GM03348 (cell line): ENCODE measurements at places on chromosomes 2 and 18.

DNA sequence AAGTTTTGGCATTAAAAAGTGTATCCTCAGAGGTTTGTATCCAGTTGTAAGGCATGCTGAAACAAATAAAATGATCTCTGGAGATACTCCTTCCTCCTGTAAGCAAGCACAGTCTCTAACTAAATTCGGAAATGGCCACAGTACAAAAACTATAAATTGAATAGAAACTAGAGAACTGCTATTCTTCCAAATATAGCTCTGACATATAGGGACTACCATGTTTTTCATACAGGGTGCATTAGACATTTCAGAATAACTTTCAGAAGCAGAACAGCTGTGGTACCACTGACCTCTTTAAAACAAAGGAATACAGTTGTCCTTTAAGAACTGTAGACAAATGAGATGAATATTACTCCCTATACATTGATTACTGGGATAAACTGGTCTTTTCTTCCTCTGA lies 568.5 kb downstream of the ARHGAP15 start:
- DNase-seq: no peak

GRCh38 chr2:213411582-213412289 lies 127.5 kb downstream of the SPAG16 start:
- no peak for DNase-seq

DNA sequence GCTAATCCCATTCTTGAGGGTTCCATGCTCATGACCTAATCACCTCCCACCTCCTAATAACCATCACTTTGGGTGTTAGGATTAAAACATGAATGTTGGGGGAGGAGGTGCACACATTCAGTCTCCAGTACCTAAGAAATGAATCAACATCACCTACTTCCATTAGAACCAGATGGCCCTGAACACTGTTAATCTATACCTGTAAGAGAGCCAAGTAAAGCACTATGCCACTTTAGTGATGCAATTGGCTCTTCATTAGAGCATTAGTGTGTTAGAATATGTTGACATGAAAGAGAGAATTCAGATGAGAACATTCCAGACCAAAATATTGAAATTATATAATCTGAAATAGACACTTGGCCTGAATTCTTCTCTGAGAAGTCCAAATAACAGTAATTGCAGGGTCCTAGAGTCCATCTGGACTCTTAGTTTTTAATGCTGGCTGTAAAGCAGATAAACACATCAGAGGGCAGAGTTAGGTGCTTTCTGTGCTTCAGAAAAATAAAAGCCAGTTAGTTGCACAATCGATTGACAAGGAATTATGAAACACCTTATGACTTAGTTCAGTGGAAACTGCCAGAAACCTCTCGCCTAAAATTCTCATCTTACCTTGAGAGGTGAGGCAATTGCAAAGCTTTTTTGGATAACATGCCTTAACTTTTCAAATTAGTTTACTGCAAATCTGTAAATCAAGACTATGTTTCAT lies 923.7 kb downstream of the SLC4A3 start:
- DNase-seq: no peak

DNA sequence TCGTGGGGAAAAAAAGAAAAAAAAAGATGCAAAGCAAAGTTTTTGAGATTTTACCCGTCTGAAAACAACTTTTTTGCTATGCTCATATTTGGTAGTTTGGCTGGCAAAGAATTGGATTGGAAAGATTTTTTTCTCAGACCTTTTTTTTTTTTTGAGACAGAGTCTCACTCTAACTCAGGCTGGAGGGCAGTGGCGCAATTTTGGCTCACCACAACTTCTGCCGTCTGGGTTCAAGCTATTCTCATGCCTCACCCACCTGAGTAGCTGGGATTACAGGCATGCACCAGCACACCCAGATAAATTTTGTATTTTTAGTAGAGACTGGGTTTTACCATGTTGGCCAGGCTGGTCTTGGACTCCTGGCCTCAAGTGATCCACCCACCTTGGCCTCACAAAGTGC lies 56.3 kb upstream of the TANC1 start:
- DNase-seq: no peak

- no peak for DNase-seq
Observed at GRCh38 chr18:77054288-77054605, 78.3 kb downstream of the MBP start.

- no peak for DNase-seq
Observed at GRCh38 chr18:78082816-78083215, 833.2 kb downstream of the GALR1 start.

- no peak for DNase-seq
Observed at GRCh38 chr2:239589833-239590232, 189.0 kb upstream of the HDAC4 start.

DNA sequence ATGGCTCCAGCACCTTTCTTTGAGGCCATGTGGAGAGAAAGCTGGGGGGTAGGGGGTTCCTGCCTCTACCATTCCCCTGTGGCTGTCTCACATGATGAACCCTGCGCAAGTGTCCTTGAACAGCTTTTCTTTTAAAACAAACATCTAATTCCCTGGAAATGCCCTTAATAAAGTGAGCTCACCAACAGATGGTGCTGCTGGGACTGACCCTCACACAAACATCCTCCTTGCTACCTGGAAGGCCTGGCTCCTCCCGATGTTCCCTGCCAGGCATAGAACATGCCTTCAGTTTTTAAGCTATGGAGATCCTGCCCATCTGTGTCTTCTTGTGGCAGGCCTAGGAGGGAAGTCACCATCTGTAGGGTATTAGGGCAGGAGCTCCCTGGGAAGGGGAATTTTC lies 60.7 kb upstream of the GATA6 start:
- DNase-seq: no peak

GRCh38 chr2:109069331-109070194 lies 59.4 kb upstream of the SH3RF3 start:
- DNase-seq: no peak

GRCh38 chr2:69950241-69950640 lies 11.2 kb downstream of the ASPRV1 start:
- DNase-seq: no peak

DNA sequence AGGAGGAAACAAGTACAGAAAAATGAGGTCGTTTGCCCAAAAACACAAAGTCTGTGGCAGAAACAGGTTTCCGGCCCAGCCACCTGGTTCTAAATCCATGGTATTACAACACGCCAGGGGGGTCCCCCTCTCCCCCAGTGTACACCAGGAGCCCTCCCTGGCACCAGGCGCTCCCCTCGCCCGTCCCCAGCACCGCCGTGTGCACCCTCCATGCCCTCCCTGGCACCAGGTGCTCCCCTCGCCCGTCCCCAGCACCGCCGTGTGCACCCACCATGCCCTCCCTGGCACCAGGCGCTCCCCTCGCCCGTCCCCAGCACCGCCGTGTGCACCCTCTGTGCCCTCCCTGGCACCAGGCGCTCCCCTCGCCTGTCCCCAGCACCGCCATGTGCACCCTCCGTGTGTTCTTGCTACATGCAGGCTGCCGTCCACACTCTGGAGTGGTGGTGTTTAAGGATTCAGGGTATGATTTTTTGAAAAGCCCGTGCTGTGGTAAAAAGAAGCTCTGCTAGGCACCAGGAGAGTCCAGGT lies 59.8 kb upstream of the NFATC1 start:
- DNase-seq: no peak

- no peak for DNase-seq
Observed at GRCh38 chr18:41982942-41983660, 28.1 kb downstream of the PIK3C3 start.

- no peak for DNase-seq
Observed at GRCh38 chr2:8640498-8640897, 41.4 kb upstream of the ID2 start.

GRCh38 chr2:219991116-219991515 lies 363.7 kb downstream of the SLC4A3 start:
- DNase-seq: no peak

DNA sequence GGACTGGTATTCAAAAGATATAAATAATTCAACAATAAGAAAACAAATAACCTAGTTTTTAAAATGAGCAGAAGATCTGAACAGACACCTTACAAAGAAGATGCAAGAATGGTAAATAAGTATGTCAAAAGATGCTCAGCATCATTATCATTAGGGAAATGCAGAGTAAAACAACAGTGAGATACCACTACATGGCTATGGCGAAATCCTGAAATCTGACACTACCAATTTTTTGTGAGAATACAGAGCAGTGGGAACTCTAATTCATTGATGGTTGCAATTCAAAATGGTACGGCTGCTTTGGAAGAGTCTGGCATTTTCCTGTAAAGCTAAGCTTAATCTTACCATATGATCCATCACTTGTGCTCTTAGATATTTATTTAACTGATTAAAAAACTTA lies 151.8 kb downstream of the UBR3 start:
- DNase-seq: no peak

DNA sequence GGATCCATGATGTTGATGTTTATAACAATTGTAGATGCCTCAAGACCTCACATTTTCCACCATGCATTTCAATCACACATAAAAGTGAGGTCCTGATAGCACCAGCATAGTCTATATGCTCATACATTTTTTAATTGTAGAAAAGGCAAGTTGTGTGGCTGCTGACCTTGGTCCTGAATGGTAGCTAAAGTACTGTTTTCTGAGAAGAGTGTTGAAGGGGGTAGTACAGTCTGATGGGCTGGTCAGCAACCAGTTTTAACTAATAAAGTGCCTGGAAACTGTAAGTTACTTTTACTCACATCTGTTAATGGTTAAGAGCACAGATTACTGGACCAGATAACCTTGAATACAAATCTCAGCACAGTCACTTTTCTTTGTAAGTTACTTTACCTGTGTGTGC lies 15.9 kb downstream of the ZNF638 start:
- DNase-seq: peak; percentile 13

GRCh38 chr2:238418196-238418998 lies 8.3 kb upstream of the ASB1 start:
- DNase-seq: no peak

DNA sequence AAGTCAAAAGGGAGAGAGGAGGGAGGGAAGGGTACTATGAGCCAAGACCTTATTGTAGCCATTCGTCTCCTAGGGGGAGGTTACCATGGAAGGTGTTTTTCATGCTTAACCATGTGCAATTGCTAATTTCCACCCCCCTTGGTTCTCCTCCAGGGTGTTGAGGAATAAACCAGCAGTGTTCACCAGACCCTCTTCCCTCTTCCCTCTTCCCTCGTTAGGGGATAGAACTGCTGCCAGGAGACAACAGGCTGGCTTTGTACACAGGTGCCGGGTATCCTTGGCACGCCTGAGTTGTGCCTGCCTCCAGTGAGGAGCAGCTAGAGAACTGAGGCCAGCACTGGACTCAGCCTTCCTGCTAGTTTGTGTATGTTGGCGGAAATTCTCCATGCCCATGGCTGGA lies 41.1 kb upstream of the ARL5A start:
- no peak for DNase-seq

- peak; percentile 34 for DNase-seq
Observed at GRCh38 chr2:187581125-187581896, 27.1 kb upstream of the TFPI start.

- DNase-seq: no peak
Observed at GRCh38 chr2:30670453-30670852, 136.8 kb downstream of the CAPN13 start.

GRCh38 chr18:31648966-31649429 lies 35.4 kb downstream of the B4GALT6 start:
- DNase-seq: peak; percentile 16

GRCh38 chr2:195489101-195489500 lies 167.9 kb upstream of the SLC39A10 start:
- peak; percentile 31 for DNase-seq

DNA sequence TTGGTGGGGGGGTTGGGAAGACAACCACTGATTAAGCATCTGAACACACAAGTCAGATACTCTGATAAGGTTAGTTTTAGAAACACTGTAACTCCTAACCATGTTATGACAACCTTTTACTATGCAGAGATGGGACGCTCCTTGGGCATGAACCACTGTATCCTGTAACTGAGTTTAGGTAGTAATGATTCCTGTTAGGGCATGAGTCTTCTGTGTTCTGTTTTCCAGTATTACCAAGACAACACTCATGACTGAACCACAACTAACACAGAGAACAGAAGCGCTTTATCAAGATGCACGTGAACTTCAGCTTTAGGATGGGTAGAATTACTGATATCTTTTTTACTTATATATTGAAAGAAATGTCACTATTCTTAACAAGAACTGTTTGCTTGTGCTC lies 14.1 kb upstream of the CREB1 start:
- no peak for DNase-seq

DNA sequence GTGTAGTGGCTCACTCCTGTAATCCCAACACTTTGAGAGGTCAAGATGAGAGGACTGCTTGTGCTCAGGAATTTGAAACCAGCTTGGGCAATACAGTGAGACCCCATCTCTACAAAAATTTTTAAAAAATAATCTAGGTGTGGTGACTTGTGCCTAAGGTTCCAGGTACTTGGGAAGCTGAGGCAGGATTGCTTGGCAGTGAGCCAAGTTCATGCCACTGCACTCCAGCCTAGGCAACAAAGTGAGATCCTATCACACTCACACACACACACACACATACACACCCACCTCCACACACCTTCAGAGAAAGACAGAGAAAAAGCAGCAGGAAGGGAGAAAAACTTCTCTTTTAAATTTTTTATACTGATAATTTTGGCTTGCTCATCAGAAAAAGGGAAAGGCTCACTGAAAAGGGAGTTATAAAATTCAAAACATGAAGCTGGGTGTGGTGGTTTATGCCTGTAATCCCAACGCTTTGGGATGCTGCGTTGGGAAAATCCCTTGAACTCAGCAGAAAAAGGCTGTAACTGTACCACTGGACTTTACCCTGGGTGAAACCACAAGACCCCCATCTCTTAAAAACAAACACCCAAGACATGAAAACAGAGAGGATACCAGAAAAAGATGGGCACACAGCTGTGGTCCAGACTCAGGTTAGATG lies 25.7 kb downstream of the FAM168B start:
- no peak for DNase-seq

- DNase-seq: peak; percentile 88
Observed at GRCh38 chr2:121810959-121811853, 55.8 kb downstream of the TSN start.

- DNase-seq: no peak
Observed at GRCh38 chr2:1222056-1222455, 191.2 kb upstream of the TPO start.

DNA sequence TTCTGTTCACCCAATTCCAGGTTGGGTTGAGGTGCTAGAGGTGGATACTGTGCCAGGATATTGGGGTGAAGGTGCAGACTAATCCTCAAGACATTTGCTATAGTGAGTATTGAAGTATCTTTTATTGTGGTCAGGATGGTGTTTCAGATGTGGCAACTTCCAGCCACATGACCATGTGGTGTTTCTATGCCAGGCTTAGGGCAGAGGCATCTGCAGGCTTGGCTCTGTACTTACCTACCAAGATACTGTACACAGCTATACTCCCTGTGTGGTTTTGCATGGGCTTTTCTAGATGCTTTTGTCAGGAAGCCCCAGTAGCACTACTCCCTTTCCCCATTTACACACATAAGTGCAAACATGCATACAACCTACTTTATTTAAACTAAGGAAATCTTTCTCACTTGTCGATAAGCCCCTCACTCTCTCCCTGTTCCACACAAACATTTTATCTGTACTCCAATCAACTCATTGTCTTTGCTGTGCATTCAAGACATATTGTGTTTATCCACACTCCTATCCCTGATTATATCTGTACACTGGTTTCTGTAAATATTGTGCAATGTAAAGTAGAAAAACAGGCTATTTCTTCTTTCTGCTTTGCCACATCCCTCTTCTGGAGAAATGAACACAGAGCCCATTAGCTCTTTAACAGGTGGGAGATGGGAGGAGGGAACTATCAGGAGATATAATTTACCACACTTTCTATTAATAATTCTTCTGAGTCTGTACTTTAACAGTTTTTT lies 12.3 kb downstream of the ARL6IP6 start:
- peak; percentile 9 for DNase-seq

- DNase-seq: no peak
Observed at GRCh38 chr18:65936678-65937077, 185.9 kb downstream of the CDH7 start.

- DNase-seq: peak; percentile 66
Observed at GRCh38 chr2:198374375-198375082, 570.1 kb downstream of the PLCL1 start.

GRCh38 chr18:61426492-61427053 lies 93.3 kb downstream of the CDH20 start:
- no peak for DNase-seq
